LNCaP clone FGC (cell line): ENCODE measurements at places on chromosomes 7 and 10.

- DNase-seq: no peak
Observed at GRCh38 chr10:18086746-18087145, 53.5 kb upstream of the CACNB2 start.

- DNase-seq: no peak
Observed at GRCh38 chr10:130014263-130015074, 50.4 kb upstream of the EBF3 start.

DNA sequence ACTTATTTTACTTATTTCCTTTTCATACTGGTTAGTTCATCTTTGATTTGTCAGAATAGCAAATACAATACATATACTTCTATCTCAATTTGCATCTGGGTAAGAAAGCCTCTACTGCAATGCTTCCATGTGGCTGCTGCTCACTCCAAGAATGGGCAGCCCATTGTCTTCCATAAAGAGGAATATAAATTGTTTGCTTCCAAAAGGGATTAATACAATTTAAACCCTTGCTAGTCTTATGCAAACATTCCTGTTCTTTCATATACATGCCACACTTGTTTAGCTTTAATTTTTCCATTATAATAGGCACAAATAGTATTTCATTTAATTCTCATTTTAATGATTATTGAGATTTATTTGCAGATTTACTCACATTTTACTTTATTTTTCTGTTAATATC is 555.4 kb upstream of the POM121L12 start:
- DNase-seq: no peak

DNA sequence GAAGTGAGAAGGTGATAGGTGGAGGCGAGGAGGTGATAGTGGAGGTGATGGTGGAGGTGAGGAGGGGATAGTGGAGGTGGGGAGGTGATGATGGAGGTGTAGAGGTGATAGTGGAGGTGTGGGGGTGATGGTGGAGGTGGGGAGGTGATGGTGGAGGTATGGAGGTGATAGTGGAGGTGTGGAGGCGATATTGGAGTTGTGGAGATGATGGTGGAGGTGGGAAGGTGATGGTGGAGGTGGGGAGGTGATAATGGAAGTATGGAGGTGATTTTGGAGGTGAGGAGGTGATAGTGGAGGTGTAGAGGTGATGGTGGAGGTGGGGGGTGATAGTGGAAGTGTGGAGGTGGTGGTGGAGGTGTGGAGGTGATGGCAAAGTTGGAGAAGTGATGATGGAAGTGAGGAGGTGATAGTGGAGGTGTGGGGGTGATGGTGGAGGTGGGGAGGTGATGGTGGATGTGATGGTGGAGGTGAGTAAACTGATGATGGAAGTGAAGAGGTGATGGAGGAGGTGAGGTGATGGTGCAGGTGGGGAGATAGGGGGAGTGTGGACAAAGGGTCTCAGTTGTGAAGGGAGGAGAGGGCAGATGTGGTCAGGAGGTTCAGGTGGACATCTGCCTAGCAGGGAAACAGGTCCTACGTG is 36.6 kb downstream of the ADCY1 start:
- no peak for DNase-seq

DNA sequence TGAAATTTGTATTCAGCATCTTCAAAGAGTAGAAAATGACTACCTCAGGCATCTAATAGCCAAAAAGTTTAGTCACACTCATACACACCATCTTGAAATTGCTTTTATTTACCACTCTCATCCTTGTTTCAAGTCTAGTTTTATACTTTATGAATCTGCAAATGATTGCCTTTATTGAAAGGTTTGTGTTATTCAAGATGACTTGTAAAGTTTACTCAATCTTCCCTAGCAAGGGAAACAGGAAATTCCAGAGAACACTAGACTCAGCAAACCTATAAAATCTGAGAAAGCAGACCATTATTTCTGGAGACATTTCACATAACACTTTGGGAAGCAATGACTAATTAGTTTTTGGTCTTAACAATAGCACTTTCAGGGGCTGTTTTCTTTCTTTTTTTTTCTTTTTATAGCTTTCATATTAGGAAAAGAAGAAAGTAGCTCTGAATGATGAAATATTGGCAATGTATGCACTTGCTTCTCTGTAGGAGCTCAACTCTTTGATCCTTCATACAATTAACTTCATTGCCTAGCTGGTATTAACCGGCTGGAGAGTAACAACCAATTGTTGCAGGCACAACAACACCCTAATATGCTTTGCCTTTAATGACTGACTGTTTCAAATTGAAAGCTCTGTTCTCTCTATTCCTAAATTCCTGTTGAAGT is 68.9 kb upstream of the HDAC9 start:
- no peak for DNase-seq

DNA sequence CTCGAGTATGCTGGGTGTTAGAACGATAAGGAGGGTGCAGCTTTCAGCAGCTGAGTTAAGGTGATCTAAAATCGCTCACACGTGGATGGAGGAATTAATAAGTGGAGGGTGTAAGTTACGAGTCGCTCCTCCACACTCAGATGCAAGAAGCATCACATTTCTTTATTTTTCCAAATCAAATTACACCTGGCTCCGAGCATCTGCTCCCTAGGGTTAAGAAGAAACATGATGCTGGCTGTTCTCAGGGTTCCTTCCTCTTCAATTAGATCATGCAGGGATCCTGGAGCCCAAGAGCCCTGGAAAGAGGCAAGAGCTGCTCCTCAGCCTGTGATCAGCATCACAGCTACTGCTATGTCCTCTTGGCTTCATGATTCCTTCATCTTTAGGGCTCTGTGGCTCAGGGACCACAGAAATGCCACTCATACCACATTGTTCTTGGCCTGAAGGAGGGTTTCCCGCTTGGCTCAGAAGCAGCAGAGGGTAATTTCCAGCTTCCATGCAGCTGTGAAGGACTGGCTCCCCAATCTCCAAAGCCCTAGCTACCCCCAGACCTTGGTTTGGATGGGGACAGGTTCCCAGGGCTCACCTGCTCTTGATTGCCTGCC is 235.9 kb upstream of the ZNF32 start:
- no peak for DNase-seq

DNA sequence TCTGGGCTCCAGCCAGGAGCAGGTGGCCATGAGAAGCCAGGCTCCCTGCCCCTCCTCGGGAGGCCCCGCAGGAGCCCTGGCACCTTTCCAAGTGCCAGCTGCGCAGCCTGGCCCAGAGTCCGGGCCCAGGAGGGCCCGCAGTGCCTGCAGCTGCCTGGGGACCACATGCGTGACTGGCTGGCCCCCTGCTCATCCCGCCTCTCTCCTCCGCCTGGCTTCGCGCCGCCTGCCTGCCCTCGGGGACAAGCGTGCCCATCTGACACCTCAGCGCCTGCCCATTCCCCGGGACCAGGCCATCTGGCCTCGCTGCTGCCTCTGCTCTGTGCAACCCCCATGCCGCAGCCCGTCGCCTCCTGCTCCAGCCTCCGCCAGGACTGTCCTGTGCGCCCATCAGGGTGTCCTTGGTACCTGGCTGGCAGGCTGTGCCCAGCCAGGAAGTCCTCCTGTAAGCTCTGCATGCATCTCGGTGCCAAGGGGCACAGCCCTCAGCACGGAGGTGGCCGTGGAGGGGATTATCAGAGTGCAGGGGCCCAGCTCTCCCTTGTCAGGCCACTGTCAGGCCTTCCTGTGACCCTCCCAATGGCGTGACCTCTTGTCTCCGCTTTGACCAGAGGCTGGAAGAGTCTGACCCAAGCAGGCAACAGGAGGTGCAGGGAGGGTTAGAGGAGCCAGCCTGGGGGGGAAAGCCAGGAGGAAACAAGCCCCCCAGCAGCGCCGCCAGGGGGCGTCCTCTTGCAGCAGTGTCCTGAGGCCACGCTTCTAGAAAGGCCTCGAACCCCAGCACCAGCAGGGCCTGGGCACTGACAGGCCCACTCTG is 50.5 kb downstream of the TMEM209 start:
- no peak for DNase-seq

- DNase-seq: no peak
Observed at GRCh38 chr10:126702181-126702580, 31.7 kb upstream of the C10orf90 start.

DNA sequence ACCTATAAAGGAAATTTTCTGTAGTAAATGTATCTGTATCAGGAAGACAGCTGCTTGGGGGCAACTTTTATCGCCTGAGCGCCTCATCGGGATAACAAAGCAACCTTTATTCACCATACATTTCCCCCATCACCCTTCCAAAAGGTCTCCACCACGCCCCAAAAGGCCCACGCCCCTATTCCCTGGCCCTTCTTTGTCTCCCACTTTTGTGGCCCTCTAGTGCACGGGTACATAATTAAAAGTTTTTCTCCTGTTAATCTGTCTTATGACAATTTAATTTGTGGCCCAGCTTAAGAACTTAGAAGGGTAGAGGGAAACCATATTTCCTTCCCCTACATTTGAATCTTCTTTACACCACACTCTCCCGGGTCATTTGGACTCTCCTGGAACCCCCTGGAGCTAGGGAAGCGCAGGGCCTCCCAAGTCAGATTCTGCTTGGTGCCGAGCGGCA is 625 bp downstream of the RP9 start:
- DNase-seq: no peak

- DNase-seq: no peak
Observed at GRCh38 chr7:2072042-2072441, 160.7 kb downstream of the MAD1L1 start.

GRCh38 chr10:11743461-11744338 is 1.5 kb downstream of the ECHDC3 start:
- no peak for DNase-seq

- DNase-seq: no peak
Observed at GRCh38 chr10:117754770-117755658, 212.5 kb downstream of the EMX2 start.

- no peak for DNase-seq
Observed at GRCh38 chr10:59027975-59028655, 148.3 kb upstream of the PHYHIPL start.

- DNase-seq: peak; percentile 54
Observed at GRCh38 chr10:121070275-121071070, 219.3 kb downstream of the WDR11 start.

DNA sequence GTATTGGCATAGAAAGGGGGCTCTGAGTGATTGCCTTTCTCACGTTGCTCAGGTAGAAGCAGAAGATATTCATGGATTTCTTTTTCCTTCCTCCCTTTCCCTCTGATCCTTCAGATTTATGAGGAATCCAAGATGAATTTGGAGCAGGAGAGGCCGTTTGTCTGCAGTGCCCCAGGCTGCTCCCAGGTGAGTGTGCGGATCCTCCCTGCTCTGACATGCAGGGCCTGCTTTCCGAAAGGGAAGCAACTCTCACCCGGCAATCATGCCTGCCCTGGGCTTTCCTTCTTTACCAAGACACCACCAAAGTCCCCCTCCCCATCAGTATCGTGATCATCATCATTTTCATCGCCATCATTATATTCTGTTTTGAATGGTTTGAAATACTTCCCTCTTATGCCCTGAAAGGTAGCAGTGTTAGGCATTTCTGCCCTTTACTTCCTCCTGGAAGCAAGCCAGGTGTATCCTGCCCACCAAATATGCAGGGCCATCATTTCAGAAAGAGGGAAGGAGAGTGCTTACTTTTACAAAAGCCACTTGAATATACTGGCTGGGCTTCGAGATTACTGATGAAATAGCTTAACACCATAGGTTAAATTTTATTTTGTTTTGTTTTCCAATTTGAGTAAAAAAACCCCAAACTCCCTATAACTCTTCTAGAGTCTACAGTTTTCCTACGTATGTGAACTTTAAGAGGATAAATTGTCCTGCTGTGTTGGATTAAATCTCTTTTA is 75.9 kb downstream of the CREB5 start:
- no peak for DNase-seq

DNA sequence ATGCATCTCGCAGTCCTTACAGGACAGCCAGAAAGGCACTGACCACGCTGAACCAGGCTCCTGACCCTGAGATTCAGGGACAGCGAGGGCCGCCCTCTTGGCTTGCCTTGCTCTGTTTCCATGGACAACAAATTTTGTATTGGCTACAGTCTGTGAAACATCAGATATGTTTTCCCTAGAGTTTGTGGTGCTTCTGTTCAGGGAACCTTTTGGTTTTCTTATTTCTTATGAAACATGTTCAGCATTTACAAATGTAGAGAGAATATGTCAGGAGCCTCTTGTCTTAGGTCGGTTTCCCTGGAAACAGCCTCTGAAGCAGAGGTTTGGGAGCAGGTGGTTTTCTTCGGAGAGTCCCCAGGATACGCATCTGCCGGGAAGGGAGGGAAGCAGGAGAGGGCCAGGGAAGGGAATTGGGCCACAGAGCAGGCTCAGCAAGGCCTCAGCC is 260.1 kb downstream of the CCDC3 start:
- DNase-seq: no peak

DNA sequence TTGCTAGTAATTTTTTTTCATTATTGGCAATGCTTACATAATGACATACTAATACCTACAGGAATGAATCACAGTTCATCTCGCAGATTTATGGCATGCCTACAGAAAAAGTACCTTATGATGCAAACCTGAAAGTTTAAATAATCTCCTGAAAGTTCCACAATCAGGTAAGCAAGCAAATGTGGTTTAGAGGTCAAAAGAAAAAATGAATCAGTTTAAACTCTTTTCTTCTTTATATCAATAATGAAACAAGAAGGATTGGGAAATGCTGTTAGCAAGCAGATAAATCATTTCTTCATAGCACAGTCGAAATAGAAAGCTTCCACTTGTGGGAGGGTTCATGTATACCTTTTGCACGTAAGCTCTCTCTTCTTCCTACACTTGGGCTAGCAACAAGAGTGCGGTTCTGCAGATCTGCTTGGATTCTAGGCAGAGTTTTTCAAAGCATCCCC is 53.7 kb upstream of the MTPN start:
- DNase-seq: no peak

GRCh38 chr10:88343761-88344484 is 239.2 kb downstream of the RNLS start:
- DNase-seq: no peak

DNA sequence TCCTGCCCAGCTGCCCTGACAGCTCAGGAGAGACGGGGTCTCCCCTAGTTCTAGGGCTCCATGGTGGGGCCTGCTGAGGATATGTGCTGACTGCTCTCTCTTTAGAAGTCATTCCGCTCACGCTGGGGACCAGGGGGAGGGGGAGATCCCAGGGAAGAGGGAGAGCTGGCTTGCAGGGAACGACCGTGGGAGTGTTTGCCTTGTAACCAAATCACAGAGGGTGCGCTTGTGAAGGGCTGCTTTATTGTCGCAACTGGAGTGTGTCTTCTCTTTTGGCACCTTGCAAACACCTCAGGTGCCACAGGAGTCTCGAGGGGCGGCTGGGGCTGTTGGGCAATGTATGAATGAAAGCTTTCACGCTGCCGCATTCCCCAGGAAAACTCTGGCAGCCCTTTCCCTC is 531.3 kb upstream of the MKI67 start:
- DNase-seq: no peak

DNA sequence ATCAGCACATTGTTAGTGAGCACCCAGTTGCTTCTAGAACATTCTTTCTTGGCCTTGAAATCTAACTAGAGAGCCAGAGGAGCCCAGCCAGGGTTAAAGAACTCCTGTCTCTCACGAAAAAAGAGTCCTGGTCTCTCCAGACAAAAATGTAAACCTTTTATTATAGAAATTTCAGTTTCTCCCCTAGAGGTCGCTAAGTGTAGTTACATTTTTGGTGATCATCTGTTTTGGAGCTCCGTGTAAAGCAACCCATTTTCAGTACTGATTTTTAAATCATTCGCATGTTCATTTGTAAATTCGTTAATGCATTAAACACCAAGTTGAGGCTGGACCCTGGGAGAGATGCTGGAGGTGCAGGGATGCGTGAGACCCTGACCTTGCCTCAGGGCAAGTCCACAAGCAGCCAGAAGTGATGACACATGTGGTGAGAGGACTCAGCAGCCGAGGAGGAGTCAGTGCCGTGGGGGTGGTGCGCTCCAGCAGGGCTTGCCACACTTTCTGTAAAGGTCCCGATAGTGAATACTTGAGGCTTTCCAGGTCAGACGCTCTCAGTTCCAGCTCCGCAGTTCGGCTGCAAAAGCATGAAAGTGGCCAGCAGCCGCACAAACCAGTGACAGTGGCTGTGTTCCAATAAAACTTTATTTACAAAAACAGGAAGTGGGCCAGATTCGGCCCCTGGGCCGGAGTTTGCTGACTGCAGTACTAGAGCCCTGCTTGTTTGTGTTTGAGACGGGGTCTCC is 578.6 kb upstream of the FOXK1 start:
- no peak for DNase-seq
